ENCODE measurements at places on chromosomes 16 and 17.

- no peak for DNase-seq
These were observed 487 bp downstream of the RANBP10 start for GRCh38 chr16:67805718-67806427.

DNA sequence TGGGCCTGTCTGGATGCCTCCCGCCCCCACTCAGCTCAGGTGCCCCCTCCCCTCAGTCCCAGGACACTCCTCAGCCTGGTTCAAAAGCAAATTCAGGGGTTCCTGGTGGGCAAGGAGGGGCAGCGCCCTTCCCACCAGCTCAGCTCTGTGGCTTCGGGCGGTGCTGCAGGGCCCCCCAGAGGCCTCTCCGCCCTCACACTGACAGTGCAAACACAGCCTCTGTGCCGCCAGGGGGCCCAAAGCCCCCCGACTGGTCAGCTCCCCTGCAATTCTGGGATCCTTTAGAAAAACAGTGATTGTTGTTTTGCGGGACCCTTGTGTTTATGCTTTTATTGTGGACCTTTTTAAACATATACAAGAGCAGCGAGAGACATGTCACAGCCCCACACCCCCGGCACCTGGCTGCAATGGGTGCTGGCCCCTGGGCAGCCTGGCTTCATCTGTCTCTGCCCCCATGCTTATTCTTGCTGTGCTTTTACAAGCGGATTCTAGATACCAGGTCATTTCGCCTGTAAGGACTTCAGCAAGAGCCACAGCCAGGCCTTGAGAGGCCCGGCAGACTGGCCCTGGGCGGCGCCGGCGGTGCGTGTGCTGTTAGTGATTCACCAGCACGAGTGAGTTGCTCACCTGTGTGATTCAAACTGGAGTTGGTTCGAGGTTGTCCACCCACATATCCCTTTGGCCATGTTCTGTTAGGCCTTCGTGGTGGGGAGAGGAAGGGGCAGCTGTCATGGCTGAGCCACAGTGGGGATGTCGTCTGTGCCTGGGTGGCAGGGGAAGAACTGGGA is 21.2 kb downstream of the ZNF469 start:
- DNase-seq = no peak

DNA sequence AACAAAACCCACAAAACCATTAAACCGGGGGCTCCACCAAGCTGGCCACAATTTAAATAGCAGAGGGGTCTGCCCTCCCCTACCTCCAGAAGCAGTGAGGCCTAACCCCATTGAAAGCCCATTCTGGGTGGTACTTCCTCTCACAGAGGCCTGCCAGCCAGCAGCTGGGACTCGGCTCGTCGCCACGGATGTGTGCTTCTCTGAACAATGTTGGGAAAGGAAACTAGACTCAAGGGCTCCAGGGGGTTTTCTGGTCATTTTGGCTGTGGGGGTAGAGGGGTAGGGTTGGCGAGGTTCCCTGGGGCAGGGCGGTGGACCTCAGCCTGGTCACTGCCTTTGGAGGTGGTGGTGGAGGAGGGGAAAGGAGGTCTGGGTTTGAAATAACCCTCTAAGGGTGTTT is 4.7 kb upstream of the PLCG2 start:
- peak; percentile 70 for DNase-seq

DNA sequence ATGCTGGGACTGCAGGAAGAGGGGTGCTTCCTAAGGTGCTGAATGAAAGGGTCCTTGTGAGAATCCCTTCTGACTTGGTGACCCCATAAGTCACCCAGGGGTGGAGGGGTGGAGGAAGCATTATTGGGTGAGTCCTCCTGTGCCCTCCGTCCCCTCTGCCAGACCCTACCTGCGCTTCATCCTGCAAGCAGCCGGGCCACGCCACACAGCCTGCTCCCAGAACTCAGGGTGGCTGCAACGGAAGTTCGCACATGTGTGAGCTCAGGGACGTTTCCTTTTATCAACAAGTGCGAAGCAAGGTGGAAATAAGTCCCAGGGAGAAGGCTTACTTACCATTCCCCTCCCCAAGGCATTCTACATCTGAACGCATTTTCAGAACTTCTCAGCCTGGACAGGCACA is 40.9 kb downstream of the COX4I1 start:
- no peak for DNase-seq

- no peak for DNase-seq
These were observed 9.2 kb upstream of the ABR start for GRCh38 chr17:1188812-1189504.

GRCh38 chr16:70523743-70524398 is at the start of gene SF3B3:
Gene SF3B3 (plus strand): TSS chr16:70523816. CDS start chr16:70526657, 2,841 bp downstream.
- DNase-seq = no peak

DNA sequence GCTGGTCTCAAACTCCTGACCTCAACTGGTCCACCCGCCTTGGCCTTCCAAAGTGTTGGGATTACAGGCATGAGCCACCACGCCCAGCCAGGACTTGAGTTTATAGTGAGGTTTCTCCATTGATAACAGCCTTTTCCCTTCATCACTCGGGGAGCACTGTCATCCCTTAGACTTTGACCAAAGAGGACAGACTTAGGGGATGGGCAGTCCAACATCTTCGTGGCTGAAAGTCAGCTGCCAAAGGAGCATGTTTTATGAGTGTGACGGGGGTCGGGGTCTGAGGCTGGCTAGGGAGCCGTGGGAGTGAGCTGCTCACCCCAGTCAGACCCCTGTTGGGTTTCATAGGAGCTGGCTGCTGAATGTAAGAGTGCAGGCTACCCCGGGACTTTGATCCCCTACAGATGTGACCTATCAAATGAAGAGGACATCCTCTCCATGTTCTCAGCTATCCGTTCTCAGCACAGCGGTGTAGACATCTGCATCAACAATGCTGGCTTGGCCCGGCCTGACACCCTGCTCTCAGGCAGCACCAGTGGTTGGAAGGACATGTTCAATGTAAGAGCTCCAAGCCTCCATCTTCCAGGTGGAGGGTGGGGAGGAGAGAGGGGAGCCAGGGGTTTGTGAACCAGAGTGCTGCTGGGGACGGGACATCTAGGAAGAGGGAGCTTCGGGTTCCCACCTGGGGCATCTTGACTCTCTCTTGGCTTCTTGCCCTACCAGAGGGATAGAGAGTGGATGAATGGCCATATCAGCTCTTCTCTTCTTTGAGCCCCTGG is 3.1 kb downstream of the DHRS11 start:
- no peak for DNase-seq

DNA sequence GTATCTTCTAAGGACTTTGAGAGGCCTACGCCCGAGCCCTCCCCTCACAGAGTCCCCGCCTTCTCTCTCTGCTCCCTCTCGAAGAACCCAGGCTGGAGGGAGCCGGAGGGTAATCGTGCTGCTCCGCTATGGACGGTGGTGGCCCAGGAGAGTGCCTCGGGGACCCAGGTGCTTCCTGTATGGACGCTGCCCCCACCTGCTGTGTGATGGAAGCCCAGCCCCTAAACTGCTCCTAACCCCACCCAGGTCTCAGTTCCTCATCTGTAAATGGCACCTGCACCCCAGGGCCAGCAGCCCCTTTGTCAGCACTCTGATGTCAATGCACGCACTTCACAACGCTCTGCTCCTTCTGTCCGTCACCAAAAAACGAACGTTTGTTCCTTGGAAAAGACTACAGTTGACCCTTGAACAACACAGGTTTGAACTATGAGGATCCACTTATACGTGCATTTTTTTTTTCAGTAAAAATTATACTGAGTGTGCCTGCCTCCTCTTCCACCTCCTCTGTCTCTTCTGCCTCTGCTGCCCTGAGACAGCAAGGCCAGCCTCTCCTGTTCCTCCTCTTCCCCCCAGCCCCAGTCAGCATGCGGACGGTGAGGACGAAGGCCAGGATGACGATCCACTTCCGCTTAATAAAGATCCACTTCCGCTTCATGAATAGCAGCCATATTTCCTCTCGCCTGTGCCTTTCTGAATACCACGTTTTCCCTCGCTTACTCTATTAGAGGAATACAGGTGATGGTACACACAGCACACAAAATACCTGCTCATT is 118.3 kb downstream of the BANP start:
- peak; percentile 77 for DNase-seq

GRCh38 chr17:80152081-80152702 is 5.3 kb upstream of the EIF4A3 start:
- peak; percentile 11 for DNase-seq

GRCh38 chr17:40425741-40426140 is 8.0 kb upstream of the TOP2A start:
- DNase-seq = peak; percentile 48

DNA sequence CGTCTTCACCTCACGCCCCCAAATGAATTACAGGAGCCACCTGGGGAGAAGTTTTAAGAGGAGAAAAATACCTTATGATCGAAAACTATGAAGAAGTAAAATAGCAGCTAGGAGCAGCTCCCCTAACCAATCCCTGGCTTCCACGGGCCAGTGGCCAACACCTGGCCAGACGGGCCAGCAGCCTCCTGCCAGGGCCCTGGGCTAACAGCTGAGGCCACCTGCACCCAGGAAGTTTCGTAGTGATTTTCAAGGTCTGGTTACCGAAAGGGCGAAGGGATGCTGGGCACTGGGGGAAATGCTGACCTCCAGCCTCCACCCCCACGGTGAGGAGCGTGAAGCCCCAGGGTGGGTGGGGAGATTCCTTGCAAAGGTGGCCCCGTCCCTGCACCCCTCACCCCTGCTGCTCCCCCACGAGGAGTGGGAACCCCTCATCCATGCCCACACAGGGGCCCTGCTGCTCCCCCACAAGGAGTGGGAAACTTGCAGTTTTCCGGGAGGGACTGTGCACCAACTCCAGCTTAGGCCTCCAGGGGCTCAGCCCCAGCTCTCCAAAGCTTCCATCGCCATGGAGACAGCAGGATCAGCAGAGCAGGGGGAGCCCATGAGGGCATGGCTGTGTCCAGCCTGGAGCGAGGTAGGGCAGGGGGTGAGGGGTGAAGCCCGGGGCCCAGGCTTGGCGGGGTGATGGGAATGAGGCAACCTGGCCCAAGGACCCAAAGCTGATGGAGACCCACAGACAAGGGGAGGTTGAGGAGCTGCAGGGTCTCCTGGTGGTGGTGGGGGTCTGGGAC is 31.9 kb upstream of the ACSF3 start:
- DNase-seq = no peak

DNA sequence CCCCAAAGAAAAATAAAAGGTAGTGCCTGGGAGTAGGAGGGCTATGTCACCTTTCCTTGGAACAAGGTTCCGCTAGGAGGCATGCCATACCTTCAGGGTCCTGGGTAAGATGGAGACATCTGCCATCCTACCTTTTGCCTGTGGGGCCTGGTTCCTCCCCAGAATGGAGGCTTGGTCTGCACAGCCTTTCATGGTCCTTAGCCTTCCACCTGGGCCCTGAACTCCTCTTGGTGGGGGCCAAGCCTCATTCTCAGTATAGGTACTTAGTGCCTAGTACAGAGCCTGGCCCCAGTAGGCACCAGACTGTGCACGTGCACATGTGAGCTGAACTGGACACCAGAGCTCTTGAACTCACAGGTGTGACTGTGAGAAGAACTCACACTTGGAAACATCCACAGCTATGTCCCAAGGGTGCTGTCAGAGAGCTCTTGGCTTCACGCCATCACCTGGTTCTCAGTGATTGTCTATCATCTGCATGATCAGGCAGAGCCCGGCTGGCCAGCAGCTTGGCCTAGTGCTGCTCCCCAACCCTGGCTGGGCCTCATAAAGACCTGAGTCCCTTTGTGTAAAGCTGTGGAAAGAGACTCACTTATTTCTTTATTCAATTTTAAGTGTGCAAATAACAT is 143.2 kb downstream of the SOCS1 start:
- DNase-seq = no peak

DNA sequence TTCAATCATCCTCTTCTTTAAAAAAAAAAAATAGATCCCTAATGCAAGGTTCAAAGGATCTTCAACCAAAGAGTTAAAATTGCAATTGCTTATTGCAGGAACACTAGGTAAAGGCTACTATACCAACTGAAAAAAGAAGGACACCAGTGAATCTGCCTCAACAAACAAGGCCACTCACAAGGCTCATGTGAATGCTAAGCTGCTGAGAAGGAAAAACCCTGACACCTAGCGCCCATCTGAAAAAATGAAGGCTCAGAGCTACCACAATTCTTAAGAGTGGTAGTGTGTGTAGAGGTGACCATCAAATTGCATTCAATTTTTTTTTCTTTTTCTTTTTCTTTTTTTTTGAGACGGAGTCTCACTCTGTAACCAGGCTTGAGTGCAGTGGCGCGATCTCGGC is 201.6 kb upstream of the C17orf78 start:
- peak; percentile 19 for DNase-seq

- no peak for DNase-seq
These were observed 682 bp downstream of the XAF1 start for GRCh38 chr17:6756425-6757031.

DNA sequence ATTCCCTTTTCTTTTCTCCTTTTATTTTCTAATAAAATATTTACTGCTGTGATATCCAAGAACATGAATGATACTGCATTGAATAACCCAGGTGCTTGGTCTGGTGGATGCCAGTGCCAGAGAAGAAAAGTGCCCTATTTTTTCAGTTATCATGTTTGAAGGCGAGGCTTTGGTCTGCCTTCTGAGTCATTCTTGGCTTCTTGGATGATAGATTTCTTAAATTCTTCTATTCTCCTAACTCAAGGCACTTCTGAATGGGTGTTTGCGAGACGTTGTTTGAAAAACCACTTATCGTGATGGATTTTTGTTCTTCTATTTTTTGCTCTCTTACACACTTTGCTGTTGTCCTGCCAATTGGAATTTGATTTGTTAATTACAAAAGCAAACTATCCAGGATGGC is 66.7 kb downstream of the FTO start:
- DNase-seq = no peak

All from common myeloid progenitor, CD34-positive (primary cell).